ENCODE measurements at places on chromosomes 4 and X.

GRCh38 chr4:48970471-48970921 lies 15.6 kb upstream of the CWH43 start:
- no peak for DNase-seq

DNA sequence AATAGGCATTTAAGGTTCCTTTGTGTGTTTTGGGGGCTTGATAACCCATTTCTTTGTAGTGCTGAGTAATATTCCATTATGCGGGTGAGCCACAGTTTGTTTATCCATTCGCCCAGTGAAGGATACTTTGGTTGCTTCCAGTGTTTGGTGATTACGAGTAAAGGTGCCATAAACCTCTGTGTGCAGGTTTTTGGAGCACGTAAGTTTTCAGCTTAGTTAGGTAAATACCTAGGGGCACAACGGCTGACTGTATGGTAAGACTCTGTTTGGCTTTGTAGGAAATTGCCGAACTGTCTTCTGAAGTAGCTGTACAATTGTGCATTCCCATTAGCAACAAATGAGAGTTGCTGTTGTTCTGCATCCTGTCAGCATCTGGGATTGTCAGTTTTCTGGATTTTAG lies 3.8 kb upstream of the TBL1X start:
- no peak for DNase-seq

DNA sequence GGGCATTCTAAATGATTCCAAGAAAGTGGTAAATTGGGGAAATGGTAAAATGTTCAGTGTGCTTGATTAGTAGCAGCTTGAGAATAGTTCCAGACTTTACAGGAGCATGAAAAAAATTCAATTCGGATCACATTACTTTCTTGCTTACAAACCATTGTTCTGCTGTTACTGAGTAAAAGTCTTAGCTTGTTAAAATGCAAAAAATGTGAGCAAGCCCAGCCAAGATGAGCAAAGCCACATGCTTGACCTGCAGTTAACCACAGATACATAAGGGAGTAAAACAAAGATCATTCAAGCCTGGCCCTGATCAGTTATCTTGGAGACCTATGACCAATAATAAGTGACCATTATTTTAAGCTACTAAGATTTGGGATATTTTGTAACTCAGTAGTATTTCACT lies 562.9 kb upstream of the MAGEB2 start:
- peak; percentile 6 for DNase-seq

GRCh38 chr4:37561803-37562207 lies 124.4 kb downstream of the RELL1 start:
- DNase-seq = no peak

GRCh38 chr4:105122350-105122749 lies 24.3 kb upstream of the TET2 start:
- no peak for DNase-seq

DNA sequence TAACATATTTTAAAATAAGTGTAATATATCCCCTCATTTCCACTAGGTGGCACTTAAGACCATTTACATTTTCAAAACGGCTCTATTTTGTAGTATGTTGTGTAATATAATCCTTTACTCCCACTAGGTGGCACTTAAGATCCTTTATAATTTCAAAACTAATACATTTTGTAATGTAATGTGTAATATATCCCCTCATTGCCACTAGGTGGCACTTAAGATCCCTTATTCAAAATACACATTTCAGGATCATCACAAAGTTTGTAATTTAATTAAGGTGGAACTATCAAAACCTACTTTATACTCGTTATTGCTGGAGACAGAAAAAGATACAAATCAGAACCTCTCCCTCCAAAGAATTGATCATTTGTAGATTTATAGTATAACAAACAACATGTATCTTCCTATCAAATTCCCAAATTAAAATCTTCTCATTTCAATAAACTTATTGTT lies 132.5 kb downstream of the ARHGAP6 start:
- peak; percentile 84 for DNase-seq

DNA sequence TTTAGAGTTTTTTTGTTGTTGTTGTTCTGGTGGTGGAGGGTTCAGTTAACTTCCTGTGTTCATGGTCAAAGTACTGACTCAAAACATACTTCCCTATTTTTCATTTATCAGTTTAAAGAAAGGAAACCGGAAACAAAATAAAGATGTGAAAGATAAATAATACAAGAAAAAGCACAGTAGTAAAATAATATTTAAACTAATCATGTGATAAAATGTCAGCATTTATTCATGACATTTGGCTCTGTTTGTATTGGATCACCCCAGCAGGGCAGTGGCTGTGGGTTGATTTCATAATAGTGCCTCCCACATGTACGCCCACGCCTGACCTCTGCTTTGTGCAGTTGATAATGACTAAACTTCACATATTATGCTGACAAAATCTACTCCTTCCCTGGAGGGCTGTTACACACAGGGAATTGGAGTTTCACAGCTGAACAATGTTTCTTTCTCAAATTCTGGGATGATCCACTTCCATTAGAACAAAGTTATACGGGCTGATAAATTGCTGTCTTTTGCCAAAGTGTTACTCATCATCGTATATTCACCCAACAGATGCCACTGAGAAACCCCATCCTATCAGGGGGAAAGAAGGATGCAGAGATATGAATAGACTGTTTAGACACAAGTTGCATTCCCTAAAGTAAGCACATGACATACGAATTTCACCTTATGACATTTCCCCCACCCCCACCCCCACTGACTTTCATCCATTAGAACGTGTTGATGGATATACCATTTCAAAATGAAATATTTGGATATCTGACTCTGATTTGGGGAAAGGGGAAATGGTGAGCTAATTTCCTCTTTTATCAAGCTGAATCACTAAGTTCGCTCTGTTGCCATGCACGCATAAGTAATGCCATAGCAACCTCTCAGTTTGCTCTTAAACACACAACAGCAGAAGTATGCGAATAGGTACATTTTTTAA lies 48.3 kb downstream of the AMELX start:
- peak; percentile 23 for DNase-seq

DNA sequence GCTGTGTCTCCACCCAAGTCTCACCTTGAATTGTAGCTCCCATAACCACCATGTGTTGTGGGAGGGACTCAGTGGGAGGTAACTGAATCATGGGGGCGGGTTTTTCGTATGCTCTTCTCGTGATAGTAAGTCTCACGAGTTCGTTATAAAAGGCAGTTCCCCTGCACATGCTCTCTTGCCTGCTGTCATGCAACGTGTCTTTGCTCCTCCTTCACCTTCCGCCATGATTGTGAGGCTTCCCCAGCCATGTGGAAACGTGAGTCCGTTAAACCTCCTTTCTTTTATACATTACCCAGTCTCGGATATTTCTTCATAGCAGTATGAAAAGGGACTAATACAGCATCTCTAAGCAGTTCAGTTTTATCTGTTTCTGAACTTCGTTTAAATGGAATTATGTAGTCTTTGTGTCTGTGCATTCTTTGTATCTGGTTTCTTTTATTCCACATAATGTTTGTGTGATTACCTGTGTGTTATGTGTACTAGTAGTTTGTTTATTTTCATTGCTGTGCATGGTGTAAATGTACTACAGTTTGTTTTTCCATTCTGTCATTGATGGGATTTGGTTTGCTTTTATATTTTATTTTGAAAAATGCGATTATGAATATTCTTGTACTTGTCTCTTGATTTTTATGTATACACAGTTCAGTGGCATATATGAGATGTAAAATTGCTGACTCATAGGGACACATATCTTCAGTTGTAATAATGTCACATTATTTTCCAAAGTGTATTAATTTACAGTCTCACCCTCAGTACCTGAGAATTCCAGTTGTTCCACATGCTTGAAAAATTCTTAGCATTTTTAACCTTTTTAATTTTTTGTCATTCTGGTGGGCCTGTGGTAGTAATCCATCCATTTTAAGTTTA lies 304.9 kb downstream of the GBA3 start:
- DNase-seq = no peak

- peak; percentile 0 for DNase-seq
These were observed 771 bp downstream of the NAP1L2 start for GRCh38 chrX:73213734-73214425.

GRCh38 chr4:68347845-68348244 lies 2.0 kb downstream of the YTHDC1 start:
- DNase-seq = no peak

- no peak for DNase-seq
These were observed 1.4 kb upstream of the MAN2B2 start for GRCh38 chr4:6573551-6573950.

DNA sequence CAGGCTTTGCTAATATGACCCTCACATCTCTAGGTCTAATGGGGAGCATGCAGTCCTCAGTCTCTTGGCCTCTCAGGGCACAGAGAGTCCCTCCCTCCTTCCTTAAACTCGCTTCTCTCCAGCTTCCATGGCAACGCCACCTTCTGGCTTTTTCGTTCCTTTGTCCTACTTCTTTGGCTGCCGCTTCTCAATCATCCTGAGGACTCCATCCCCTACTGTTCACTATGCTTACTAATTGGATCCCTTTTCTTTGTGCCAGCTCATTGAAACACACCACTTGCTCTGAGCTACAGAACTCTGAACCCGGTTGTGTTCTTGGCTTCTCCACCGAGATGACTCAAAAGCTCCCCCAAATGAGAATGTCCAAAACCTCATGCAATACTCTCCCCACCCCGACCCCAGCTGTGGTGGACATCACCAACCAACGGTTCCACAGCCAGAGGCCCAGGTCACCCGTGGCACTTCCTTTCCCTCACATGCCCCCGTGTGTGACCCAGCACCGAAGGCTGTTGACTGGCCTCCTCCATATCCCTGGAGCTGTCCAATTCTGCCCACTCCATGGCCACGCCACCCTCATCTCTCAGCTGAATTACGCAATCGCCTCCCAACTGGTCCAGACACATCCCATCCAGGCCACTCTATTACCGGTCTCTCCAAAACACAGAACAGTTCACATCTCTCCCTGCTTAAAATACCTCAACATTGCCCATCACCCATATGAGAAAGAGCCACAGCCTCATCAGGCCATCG lies 34.7 kb downstream of the CRMP1 start:
- no peak for DNase-seq

DNA sequence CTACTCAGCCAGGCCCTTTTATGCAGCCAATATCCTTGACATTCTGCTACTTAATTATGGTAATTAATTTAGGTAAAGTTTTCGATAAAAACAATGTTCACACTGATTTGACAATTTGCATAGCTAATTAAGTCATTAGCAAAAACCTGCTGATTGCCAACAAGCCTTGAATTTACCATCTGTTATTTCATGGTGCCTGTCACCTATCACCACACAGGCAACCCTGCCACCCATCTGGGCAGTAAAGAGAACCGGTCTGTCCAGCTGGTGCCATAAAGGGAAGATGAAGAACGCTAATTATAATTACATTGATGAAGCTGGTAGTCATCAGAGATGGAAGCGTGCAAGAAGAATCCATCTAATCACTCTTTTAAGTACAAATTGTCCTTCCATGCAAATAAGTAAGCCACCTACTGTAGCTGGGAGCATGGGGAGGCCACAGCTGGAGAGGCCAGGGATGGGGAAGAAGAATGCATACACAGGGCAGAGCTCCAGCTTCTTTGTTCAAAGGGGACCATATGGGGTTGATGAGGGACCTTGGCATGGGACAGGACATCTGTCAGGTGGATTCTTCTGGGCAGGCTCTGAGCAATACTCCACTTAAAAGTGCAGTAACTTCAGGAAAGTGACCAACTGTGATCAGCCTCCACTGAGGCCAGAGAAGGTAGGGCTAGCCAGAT lies 277.3 kb upstream of the TAPT1 start:
- DNase-seq = peak; percentile 15

- peak; percentile 22 for DNase-seq
These were observed 276.5 kb downstream of the PPP4R3C start for GRCh38 chrX:27186671-27187070.
